ENCODE measurements at places on chromosomes 1 and 21.

DNA sequence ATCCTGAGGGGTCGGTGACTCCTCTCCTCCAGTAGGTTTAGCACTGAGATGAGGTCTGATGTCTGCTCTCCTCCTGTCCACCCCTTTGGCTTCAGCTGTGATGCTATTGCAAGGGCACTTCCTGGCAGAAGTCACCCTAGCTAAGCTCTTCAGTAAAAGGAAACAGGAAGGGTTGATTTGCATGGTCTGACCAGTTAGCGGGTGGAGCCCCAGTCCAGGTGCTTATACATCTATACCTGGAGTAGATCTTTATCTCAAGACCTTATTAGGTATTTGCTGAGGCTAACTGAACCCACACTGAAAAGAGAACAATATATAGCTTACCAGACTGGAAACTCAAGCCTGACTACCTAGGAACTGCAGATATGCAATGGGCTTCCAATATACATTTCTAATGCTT lies 28.9 kb upstream of the NFASC start:
- no peak for DNase-seq

DNA sequence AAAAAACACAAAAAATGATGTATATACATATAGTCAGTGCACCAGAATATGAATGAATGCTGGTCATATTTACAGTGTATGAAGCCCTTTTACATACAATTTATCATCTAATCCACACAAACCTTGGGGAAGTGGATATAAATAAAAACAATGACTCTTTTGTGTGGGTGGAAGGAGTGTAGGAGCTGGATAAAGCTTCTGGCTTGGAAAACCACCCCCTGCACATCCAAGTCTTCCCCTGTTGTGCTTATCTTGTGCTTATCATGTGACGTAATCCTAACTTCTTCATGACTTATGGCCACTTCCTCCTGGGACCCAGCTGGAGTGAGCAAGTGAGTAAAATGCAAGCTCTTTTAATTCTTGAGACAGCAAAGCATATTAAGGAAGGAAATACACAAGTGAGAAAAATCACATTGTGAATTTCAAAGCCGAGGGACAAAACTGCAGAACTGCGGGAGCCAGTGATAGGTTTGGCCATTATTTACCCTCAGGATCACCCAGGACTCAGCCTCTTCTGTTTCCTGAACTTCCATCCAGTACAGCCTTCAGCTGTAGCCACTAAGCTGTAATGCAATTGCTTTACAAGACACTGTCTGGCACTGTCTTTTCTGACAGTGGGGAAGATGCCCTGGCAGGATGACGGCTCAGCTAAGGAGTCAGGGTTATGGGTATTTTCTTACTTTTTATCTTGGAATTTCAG lies 104.0 kb upstream of the PPM1J start:
- DNase-seq, result no peak

- no peak for DNase-seq
Observed at GRCh38 chr1:221347706-221348105, 394.2 kb downstream of the DUSP10 start.

DNA sequence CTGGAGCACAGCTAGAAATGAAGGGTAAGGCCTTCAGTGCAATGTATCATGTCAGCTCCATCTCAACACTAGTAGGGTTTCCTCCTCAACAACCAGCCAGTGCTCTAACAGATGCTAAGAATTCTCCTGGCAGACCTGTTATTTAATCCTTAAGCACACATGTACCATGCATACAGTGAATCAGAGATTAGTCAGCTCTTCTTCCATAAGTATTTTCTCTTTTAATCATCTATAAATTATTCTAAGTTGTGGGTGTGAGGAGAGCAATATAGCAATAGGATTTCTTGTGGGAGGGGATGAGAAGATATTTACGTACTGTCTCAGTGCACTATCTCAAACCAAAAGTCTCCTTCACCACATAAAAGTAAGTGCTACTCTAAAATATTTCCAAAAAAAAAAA lies 95.3 kb downstream of the COP1 start:
- DNase-seq, result no peak

DNA sequence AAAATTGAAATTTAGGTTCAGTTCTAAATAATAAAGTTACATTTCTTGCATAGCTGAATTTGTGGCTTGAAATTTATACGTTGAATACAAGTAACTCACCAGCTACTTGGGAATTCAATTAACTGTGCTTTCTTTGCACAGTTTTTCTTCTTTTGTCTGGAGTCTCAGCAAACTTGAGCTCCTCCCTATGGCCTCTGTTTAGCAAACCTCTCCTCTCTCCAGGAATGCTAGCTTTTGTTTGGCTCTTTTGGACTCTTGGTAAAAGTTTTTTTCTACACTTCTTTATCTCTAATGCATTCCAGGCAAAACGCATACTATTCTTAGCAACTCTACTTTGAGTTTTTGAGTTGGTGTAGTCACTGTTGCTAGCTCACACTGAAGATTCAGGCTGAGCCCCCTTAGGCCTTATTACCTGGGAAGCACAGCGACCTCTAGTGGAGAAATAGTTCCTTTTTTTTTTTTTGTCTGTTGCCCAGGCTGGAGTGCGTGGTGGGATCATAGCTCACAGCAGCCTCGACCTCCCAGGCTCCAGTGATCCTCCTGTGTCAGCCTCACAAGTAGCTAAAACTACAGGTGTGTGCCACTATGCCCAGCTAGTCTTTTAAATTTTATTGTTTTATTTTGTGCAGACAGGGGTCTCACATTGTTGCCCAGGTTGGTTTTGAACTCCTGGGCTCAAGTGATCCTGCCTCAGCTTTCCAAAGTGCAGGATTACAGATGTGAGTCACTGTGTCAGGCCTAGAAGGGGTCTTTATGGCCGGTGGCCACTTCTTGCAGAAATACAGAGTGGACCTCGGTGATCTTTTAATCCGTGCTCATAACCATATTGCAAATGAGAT lies 61.7 kb downstream of the CASQ2 start:
- DNase-seq, result no peak

Data from left forelimb (tissue), 1 donor.